ENCODE measurements at places on chromosomes 2 and 18. TPM values are rescaled to one million over a fixed set of nuclear protein-coding genes. Genes with fewer than 3 reads are reported as not detected.

- peaks cover 59% of the 10 kb centered on the region for H3K4me1 ChIP-seq
- DNase-seq: peak; percentile 81
- H3K27ac ChIP-seq: peak overlapping the region; percentile 99
- H3K36me3 ChIP-seq: peaks cover 42% of the 10 kb centered on the region
- H3K27me3 ChIP-seq: no peaks in the 10 kb centered on the region
Measured at GRCh38 chr2:85852937-85853498, 35.8 kb downstream of the ST3GAL5 start.

DNA sequence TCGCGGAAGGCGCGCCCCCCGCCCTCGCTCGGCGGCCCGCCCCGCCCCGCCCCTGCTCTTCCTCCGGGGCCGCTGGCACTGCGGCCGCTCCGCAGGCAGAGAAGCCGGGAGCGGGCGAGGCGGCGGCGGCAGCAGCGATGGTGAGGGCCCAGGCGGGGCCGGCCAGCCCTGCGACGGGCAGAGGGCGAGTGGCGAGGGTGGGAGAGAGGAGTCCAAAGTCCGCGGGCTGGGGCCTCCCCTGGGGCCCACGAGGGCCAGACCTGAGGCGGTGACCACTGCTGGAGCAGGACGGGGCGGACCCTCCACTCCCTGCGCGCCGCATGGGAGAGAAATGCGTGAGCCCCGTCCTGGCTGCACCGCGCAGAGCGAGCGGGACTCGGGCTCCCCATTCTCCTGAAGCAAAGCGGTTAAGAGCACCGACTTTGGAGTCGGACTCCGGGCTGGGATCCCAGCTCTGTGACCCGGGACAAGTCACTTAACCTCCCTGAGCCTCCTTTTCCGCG is at the start of gene VAMP5:
TSS of gene VAMP5 (plus strand) at position 78 of the 503 bp plus-strand sequence. CDS start at position 138, 60 bp downstream.
- DNase-seq: no peak
- H3K36me3 ChIP-seq: peaks cover 20% of the 10 kb centered on the region
- H3K27me3 ChIP-seq: no peaks in the 10 kb centered on the region
- H3K4me1 ChIP-seq: peaks cover 46% of the 10 kb centered on the region
- peak within 1 kb of the TSS; percentile 81 for H3K4me3 ChIP-seq
- H3K27ac ChIP-seq: peak within 1 kb of the TSS; percentile 91

DNA sequence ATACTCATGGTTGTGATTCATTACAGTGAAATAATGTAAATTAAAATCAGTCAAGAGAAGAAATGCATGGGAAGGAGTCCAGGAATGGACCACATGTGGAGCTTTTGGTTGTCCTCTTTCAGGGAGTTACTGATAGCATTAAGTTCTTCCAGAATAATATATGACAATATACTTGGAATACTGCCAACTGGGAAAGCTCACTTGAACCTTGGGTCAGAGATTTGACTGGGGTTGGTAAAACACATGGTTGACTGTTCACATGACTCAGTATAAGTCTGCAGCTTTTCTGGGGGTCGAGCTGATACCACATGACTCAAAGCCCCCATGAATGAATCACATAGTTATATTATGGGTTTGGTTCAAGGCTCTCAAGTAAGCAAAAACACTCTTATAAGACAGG is 1109.0 kb upstream of the CHAC2 start:
- no peaks in the 10 kb centered on the region for H3K4me1 ChIP-seq
- H3K36me3 ChIP-seq: no peaks in the 10 kb centered on the region
- H3K4me3 ChIP-seq: no peak overlapping the region
- H3K27me3 ChIP-seq: no peaks in the 10 kb centered on the region
- no peak for DNase-seq

GRCh38 chr2:175203621-175204496 is 22.3 kb upstream of the ATP5MC3 start:
- H3K36me3 ChIP-seq: no peaks in the 10 kb centered on the region
- peak; percentile 77 for DNase-seq
- H3K4me3 ChIP-seq: no peak overlapping the region
- H3K27me3 ChIP-seq: peaks cover 16% of the 10 kb centered on the region

DNA sequence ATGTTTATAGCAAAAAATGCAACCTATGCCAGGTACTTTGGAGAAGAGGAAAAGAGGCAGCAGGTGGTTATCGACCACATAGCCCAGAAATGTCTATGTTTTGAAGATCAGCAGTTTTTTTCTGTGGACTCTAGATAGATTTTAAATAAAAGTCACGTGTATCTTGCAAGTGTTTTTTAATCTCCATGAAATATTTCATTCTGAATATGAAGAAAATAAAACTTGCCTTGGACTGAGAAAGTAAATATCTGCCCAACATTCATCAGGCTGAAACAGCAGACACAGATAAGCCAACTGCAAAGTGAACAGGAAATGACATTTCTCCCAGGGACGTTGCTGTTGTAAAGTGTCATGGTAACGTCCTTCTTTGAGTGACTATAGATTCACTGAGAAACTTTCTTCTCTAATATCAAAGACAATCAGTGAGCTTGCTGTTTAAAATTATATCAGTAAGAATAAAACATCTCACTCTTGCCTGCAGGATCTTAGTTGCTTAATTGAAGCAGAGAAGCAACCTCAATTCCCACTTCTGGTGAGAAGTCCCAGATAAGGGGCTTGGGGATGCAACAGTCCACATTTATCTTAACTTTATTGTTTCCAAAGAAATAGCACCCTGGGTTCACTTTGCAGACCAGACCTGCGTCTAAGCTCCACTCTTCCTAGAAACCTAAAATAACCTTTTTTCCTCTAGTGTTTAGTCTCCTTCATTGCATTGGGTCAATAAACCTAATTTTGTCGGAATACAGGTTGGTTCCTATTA is 6.3 kb downstream of the MYOM1 start:
- DNase-seq: peak; percentile 17
- H3K4me1 ChIP-seq: peaks cover 24% of the 10 kb centered on the region
- peak overlapping the region; percentile 68 for H3K27ac ChIP-seq
- H3K36me3 ChIP-seq: no peaks in the 10 kb centered on the region
- no peak overlapping the region for H3K4me3 ChIP-seq

GRCh38 chr18:78780719-78781600 is 198.7 kb upstream of the SALL3 start:
- no peak for DNase-seq
- H3K4me3 ChIP-seq: no peak overlapping the region
- H3K27ac ChIP-seq: no peak overlapping the region
- no peaks in the 10 kb centered on the region for H3K4me1 ChIP-seq

DNA sequence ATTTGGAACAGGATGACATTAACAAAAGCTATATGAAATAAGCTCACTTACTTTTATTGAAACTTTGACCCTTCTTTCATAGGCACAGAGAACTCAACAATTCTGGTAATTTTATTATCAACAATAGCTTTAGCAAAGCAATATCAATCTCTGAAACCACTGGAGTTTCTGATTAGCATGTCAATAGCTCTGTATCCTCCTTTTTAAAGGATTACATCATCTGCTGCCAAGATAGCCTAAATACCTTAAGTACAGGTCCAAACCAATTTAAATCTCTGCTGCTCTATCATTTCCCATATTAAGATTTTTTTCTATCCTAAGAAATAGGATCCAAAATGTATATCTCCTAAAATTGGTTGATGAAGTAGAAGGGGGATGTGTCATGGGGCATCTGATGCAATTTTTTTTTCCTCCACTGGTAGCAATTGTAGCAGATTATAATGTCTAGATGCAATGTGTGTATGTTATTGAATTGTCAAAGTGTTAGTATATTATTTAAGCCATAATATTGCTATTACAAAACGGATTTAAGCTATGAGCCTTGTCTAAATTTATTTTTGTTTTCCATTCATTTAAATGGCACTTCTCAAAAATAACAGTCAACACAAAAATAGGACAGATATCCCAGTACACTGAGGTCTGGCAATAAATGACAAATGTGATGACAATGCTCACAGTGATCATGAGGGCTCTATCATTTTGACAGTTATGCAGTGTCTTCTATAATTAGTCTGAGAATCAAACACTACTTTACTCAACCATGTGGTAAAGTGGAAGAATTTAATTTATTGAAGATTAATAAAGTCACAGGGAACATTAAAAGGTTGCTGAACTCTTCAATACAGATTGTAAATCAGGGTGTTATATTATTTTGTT is 328.4 kb downstream of the CDH7 start:
- no peak overlapping the region for H3K27ac ChIP-seq
- no peaks in the 10 kb centered on the region for H3K27me3 ChIP-seq
- no peaks in the 10 kb centered on the region for H3K4me1 ChIP-seq
- H3K36me3 ChIP-seq: no peaks in the 10 kb centered on the region

DNA sequence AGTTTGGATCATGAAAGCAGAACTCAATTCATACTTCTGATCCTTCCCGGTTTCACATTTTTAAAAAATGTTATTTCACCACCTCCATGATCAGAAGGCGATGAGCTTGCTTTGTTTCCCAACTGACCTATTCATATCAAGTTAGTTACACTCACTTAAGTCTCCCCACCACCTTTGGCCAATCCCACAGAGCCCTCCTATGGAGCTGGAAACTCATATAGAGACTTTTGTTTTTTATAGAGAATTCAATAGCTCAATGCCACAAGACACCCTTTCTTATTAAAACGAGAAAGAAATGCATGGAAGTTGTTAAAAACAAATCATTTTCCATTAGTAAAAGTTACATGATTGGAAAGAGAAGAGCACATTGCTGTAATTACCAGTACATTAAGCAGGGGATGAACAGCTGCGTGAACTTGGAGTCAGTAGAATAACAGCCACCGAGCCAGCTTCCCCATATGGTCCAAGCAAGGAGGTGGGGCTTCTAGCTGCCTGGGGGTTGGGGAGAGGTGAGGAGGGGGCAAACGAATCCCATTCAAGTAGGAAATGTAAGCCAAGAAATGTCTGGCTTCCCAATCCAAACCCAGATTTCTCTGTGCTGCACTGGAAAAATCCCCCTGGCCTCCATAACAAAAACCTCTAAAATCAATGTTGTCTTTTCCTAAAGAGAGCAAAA is 614.5 kb downstream of the IRS1 start:
- no peak for DNase-seq
- H3K4me1 ChIP-seq: no peaks in the 10 kb centered on the region
- H3K4me3 ChIP-seq: no peak overlapping the region
- H3K36me3 ChIP-seq: no peaks in the 10 kb centered on the region

DNA sequence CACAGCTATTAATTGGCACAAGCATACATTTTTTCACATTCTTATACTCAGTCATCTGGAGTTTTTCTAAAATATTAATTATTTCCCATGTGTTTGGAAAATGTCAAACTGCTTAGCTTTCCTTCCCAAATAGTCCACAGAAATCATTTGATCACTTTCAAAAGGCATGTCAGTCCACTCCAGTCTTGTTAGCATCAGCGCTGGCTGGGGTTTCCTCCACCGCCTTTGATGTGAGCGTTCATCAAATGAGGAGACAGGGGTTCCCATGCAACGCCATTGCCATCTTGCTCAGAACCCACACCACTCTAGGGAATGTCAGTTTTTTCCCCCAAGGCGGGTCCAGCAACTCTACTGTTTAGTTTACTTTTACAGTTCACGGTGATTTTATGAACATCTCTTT is 13.1 kb upstream of the RAX start:
- H3K27ac ChIP-seq: no peak overlapping the region
- H3K27me3 ChIP-seq: peaks cover 34% of the 10 kb centered on the region
- no peaks in the 10 kb centered on the region for H3K36me3 ChIP-seq
- DNase-seq: no peak

GRCh38 chr2:11123001-11123809 is 32.1 kb upstream of the SLC66A3 start:
- no peaks in the 10 kb centered on the region for H3K27me3 ChIP-seq
- DNase-seq: no peak
- no peaks in the 10 kb centered on the region for H3K4me1 ChIP-seq

- H3K4me3 ChIP-seq: no peak overlapping the region
- peaks cover 9% of the 10 kb centered on the region for H3K4me1 ChIP-seq
- no peaks in the 10 kb centered on the region for H3K27me3 ChIP-seq
- DNase-seq: no peak
- H3K27ac ChIP-seq: no peak overlapping the region
Measured at GRCh38 chr2:86014493-86014892, 91.2 kb downstream of the POLR1A start.

- H3K27ac ChIP-seq: no peak overlapping the region
- H3K4me1 ChIP-seq: peaks cover 7% of the 10 kb centered on the region
- H3K36me3 ChIP-seq: no peaks in the 10 kb centered on the region
Measured at GRCh38 chr2:15117409-15118050, 443.6 kb downstream of the NBAS start.

DNA sequence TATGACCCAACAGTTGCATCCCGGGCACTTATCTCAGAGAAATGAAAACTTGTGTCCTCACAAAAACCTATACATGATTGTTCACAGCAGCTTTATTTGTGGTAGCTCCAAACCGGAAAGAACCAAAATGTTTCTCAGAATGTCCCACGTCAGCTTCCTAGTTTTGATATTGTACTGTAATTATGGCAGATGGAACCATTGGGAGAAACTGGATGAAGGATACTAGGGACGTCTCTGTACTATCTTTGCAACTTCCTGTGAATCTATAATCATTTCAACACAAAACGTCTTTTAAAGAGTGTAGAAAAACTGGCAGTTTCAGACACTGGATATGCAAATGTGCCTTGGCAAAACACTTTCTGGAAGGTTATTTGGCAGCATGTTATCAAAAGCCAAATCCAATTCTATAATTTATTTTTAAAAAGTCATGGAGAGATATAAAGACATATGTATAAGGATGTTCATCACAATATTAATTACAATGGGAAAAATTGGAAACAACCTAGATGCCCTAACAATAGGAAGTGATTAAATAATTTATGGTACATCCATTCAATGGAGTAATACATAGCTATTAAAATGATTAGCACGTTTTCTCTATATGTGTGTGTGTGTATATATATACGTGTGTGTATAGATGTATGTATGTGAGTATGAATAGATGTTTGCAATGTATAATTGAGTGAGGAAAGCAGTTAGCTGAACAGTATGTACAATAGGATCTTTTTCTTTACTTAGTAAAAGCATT is 9.8 kb downstream of the SAG start:
- H3K27ac ChIP-seq: no peak overlapping the region
- H3K4me3 ChIP-seq: no peak overlapping the region
- H3K36me3 ChIP-seq: no peaks in the 10 kb centered on the region
- H3K27me3 ChIP-seq: no peaks in the 10 kb centered on the region
- DNase-seq: no peak
- H3K4me1 ChIP-seq: peaks cover 3% of the 10 kb centered on the region

DNA sequence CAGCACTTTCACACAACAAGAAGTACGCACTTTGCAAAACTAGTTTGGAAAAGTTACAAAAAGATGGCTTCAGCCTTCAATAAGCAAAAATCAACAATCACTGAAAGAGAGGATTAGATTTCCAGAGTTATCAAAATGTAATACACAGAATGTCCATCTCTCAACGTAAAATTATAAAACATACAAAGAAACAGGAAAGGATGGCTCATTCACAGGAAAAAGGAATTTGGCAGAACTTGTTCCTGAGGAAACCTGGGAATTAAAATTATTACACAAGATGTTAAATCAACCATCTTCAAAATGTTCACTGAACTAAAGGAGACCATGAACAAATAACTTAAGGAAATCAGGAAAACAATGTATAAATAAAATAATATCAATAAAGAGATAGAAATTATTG is 8.0 kb downstream of the C2orf92 start:
- H3K27ac ChIP-seq: no peak overlapping the region
- H3K27me3 ChIP-seq: peaks cover 1% of the 10 kb centered on the region
- H3K4me3 ChIP-seq: no peak overlapping the region

- no peak for DNase-seq
- H3K27ac ChIP-seq: no peak overlapping the region
- H3K36me3 ChIP-seq: no peaks in the 10 kb centered on the region
Measured at GRCh38 chr2:234993541-234993981, 41.7 kb downstream of the SH3BP4 start.

GRCh38 chr18:22167471-22168241 is 1.7 kb upstream of the GATA6 start:
- H3K27ac ChIP-seq: no peak overlapping the region
- H3K27me3 ChIP-seq: peaks cover 70% of the 10 kb centered on the region
- no peak for DNase-seq
- peaks cover 23% of the 10 kb centered on the region for H3K4me1 ChIP-seq
- H3K4me3 ChIP-seq: no peak overlapping the region

The ELOA2 gene
- not detected for total RNA-seq

The DNPEP gene
- total RNA-seq: 112 TPM

The C1QL2 gene
- total RNA-seq: not detected

The UGT1A10 gene
- not detected for total RNA-seq

The LRPPRC gene
- 207 TPM for total RNA-seq

The LIMS2 gene
- 23.6 TPM for total RNA-seq

Data from activated CD8-positive, alpha-beta T cell treated with anti-CD3 and anti-CD28 coated beads for 36 hours (primary cell).